EH (cell line): ENCODE measurements at places on chromosomes 6 and 20.

DNA sequence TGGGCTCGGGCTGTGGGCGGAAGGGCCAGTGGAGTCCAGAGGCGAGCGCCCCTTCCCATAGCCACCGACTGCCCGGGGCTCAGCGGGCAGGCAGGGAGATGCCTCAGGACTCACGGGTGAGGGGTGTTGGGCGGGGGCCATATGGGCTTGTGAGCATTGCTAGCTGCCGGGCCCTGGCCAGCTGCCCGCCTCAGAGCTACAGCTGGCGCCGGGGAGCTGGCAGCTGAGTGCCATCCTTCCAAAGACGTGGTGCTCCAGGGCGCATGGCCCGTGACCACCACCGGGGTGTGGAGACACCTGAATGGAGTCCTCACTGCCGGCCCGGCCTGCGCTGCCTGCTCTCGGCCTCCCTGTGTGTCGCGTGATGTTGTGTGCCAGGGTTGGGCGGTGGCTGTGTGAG is 10.6 kb upstream of the RBBP8NL start:
- no peak for DNase-seq

- DNase-seq = no peak
Observed at GRCh38 chr6:109672839-109673238, 18.2 kb downstream of the AK9 start.

DNA sequence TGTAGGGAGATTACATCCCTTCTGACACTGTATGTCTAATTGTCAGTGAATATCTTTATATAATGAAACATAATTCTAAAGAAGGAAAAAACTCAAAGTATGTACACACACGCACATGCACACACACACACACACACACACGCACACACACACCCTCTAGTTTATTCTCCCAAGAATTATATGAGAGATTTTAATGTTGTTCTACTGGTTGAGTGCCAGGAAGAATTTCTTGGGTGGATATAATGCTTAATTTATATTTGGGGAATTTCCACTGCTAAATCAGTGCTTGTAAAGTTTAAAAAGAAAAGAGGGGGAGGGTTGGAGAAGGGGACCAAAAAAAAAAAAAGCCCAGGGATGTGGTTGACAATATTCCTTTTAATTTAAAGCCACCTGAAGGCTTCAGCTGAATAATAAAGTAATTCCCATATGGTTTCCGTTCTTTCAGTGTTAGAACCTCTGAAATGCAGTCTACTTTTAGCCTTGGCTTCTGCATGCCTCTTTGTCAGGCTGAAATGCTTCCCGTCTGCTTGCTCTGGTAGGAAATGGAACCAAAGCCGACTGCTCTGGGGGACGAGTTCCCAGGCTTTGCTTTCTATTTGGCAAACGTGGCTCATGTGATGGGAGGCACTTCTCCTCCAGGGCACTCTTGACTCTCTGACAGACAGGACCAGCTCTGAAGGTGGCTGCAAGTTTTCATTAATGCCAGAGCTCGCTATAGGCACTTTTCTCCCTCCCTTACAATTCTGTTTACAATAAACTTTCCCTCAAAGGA is 225.4 kb downstream of the PRL start:
- peak; percentile 77 for DNase-seq

- peak; percentile 43 for DNase-seq
Observed at GRCh38 chr20:61436283-61436666, 184.2 kb downstream of the CDH4 start.

- no peak for DNase-seq
Observed at GRCh38 chr20:22819784-22820183, 215.3 kb upstream of the SSTR4 start.

DNA sequence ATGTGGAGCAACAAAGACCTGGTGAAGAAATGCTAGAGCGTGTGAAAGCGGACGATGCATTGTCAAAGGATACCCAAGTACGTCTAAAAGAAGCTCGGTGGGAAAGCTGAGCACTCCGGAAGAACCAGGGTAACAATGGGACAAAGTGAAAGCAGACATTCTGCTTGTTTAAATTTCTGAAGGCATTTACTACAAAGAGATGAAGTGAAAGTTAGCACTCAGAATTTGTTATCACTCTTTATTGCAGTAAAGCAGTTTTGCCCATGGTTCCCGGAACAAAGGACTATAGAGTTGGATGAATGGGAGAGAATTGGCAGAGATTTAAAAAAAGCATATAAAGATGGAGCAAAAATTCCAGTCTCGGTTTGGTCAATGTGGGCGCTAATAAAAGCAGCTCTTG is 12.8 kb upstream of the IRAK1BP1 start:
- DNase-seq = no peak

- DNase-seq = no peak
Observed at GRCh38 chr20:32205843-32206759, 1.4 kb downstream of the PLAGL2 start.

GRCh38 chr20:63718996-63719395 is 11.2 kb downstream of the ZGPAT start:
- no peak for DNase-seq

GRCh38 chr6:40042232-40042631 is 108.0 kb upstream of the MOCS1 start:
- DNase-seq = no peak

DNA sequence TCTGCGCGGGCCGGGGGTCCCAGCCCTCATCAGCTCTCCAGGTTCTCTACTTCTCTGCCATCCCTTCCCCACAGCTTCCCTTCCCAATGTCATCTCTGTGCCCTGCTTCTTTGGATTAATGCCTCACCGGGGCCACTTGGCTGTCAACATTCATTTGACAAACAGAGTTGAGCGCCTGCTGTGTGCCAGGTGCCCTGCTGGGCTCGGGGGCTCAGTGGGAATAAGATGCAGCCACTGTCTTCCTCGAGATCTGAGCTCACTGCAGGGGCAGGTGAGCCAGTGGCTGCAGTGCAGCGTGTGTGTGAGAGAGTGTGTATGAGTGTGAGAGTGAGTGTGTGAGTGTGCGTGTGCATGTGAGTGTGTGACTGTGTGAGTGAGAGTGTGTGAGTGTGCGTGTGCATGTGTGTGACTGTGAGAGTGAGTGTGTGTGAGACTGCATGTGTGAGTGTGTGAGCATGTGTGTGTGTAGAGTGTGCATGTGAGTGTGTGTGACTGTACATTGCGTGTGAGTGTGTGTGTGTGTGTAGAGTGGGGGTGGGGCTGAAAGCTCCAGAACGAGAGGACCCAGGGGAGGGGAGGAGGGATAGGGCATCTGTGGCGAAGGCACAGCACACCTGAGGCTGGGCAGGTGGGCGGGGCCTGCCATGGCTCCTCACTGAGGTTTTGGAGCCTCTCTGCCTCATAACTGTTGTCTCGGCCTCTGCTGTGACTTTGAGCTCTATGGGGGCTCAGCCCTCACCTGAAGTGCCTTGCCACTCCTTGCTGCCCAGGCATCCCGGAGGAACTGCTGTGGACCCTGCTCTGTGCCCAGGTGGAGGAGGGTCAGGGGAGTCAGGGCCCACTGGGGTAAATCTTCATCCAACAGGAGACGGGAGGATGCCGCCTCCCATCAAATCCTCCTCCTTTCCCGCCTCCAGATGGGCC is 36.5 kb upstream of the PHACTR3 start:
- no peak for DNase-seq

GRCh38 chr20:57870597-57871236 is 160.9 kb upstream of the PMEPA1 start:
- no peak for DNase-seq

- DNase-seq = peak; percentile 46
Observed at GRCh38 chr6:31908791-31909190, 6.9 kb upstream of the ZBTB12 start.

DNA sequence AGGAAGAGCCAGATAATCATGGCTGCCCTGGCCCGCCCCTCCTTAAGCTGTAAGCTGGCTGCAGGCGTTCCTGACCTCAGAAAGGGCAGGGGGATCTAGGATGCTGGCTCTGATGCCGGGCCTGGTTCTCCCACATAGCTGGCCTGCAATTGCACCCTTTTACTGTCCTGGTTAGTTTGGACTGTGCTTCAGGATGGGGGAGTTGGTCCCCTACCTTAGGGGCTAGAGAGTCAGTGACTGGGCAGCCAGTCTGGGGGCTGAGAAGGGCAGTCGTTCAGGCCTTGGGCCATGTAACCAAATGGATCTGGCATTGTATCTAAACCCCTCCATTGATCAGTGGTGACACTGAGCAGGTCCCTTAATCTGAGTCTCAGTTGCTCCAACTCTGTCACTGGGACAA is 40.7 kb downstream of the TGM3 start:
- no peak for DNase-seq

DNA sequence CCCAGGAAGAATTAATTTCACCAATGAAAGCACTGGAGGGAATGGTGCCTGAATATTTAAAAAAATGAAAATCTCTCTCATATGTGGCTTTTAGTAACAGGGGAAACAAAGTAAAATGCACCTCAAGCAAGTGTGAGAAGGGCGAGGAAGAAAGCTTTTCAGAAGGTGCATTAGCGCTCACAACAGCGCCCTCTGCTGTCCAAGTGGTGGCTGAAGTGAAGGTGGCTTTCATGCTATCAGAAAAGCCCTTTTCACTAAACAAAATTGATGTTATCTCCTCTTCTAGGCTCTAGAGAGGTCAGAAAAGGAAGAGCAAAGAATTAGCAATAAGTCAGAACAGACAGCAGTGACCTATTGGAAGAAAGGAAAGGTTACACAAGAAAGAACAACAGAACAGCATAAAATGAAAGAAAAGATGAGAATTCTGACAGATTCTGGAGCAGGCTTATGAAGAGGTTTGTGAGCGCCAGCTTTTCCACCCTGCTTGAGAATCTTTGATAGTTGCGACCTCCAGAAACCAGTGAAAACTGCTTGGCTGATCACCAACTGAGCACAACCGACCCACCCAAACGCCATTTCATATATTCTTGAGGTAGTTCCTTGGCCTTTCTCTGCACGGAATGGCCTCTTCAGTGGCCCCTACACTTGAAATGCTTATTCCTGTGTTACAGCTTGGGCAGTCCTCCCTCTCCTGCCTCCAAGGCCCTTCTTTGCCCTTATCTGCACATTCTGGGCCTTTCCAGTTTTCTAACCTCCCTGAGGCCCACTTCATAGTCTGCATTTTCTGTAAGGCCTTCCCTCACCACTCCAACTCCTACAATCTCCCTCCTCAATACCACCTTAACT is 45.3 kb downstream of the SMLR1 start:
- peak; percentile 59 for DNase-seq

DNA sequence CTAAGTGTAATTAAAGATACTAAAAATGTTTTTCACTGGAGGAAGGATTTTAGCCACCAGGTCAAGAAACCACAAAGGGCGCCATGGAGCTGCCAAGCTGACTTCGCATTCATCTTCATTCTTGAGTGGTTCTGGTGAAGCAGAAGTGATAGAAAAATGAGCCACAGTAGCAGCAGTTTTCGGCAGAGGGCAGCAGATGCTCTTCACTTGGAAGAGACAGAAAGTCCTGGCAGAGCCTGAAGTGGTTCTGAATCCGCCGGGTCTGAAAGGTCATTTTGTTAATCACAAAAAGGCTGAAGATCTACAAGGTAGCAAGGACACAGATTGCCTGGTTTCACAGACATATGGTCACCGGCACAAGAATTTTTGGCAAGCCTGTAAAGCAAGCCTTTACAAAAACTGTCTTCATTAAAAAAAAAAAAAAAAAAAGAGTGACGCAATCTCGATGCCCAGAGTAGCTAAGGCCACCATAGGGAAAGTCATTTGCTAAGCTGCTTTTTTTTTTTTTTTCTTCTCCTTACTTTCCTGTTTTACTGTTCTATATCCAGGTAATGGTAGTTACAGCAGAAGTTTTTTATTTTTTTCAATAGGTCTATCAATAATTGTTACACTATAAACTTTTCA is 345.1 kb upstream of the AGPAT4 start:
- DNase-seq = peak; percentile 58

DNA sequence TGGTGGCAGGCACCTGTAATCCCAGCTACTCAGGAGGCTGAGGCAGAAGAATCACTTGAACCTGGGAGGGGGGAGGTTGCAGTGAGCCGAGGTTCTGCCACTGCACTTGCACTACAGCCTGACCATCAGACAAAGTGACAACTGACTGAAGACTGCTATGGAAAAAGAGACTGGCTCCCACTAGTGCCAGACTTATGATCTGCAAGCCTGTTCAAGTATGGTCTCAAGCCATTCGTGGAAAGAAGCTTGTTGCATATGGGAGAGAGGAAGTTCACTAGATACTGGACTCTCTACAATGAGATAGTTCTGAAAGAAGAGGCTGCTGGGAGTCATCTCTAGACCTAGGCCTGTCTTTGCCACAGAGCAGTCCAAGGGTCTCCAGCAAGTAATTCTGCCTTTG is 26.7 kb downstream of the MDN1 start:
- DNase-seq = peak; percentile 46

- peak; percentile 89 for DNase-seq
Observed at GRCh38 chr20:62952373-62952967, at the start of gene SLC17A9. SLC17A9 (plus strand) TSS chr20:62952709; CDS start chr20:62952831, 122 bp downstream.

DNA sequence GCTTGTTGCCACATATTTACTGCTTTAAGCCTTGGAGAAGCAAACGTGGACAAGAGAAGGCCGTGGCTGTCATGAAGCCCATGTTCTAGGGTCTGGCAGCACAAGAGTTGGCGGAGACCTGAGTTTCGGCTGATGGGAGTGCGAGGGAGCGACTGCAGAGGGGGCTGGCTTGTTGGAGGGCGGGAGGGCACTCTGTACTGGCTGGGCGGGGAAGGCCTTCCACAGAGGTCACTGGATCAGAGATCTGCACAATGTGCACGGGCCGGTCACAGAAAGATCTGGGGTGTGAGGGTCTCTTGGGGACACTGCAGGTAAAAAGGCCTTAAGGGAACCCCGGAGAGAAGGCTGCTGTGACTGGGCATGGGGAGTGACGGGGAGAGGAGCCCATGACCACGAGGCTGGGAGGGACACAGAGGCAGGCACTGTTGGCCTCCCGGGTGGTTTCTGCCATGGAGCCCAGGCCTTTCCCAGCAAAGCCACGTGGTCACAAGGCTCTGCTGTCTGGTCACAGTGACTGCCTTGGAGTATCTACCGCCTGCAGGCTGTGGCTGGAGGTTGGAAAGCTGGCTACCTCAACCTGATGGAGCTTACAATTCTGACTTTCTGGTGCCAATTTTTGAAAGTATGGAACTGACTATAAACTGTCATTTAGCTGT is 23.8 kb downstream of the FOXC1 start:
- no peak for DNase-seq

DNA sequence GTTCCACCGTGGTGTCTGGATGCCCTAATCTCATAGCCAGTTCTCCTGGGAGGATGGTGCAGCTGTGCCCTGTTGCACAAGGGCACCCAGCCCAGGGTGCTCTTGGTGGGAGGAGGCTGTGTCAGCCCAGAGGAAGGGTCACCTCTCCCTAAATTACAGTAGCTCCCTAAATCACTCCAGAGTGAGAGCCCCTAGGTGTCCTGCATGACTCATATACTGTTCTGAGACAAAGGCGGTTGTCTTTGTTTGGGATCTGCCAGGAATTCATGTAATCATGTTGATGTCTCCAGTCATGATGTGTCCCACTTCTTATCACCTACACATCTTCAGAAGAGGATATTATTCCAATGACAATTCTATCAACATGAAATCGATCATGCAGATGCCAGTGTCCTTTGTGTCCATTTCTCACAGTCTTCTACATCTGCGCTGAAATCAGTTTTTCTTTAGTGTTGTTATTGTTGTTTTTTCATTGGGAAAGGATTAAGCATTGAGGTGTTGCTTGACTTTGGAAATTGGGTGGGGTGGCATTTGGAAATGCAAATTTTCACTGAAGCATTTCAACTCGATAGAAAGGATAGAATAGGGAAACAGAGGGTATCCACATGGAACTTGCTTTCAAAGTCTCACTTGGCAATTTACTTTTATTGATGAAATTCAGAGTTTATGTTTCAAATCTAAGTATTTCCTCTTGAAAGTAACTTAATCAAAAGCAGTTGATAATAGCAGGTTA is 19.5 kb downstream of the PERP start:
- peak; percentile 40 for DNase-seq
